BJ (cell line): ENCODE measurements at places on chromosomes 7 and 10.
A peak's percentile ranks its signal among the peaks of the same experiment; 100 is the strongest.

GRCh38 chr10:109922976-109923921, at the start of gene XPNPEP1:
TSS of gene XPNPEP1 (minus strand) at chr10:109923511. CDS start at chr10:109923433, 78 bp downstream.
- DNase-seq = no peak

DNA sequence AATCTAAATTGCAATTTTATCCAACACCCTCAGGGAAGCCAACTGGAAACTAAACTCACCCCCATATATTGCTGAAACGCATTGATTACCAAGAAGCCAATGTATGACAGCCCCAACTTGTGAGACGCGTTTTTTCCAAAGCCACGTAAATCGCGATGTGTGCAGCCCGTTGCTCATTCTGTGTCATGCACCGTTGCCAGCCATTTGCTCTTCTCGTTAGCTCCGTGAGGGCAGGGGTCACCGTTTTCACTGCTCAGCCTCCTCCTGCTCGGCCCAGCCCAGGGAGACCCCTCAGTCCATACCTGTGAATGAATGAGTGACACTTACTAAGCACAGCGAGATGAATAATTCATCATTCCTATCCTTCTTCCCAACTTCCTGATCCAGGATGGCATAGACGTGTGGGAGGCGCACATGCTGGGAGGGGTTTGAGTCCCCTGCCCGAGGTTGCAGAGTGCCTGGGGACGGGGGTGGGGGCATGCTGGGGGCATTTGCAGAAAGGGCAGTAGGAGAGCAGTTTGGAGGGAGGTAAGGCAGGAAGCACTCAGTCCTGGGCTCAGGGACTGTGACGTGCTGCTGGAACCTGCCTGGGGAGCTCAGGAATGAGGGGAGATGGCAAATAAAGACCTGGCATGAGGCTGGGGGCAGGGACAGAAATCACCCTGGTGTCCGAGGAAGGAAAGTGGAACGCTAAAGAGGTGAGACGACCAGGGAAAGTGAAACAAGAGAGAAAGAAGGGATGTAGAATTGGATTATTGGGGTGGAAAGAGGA, 104.2 kb upstream of the SDK1 start:
- DNase-seq = no peak

- DNase-seq = peak; percentile 46
Observed at GRCh38 chr10:44878706-44879530, 32.2 kb upstream of the TMEM72 start.

- no peak for DNase-seq
Observed at GRCh38 chr10:75722609-75723008, 291.2 kb downstream of the LRMDA start.

- no peak for DNase-seq
Observed at GRCh38 chr7:7108931-7109330, 73.4 kb upstream of the C1GALT1 start.

DNA sequence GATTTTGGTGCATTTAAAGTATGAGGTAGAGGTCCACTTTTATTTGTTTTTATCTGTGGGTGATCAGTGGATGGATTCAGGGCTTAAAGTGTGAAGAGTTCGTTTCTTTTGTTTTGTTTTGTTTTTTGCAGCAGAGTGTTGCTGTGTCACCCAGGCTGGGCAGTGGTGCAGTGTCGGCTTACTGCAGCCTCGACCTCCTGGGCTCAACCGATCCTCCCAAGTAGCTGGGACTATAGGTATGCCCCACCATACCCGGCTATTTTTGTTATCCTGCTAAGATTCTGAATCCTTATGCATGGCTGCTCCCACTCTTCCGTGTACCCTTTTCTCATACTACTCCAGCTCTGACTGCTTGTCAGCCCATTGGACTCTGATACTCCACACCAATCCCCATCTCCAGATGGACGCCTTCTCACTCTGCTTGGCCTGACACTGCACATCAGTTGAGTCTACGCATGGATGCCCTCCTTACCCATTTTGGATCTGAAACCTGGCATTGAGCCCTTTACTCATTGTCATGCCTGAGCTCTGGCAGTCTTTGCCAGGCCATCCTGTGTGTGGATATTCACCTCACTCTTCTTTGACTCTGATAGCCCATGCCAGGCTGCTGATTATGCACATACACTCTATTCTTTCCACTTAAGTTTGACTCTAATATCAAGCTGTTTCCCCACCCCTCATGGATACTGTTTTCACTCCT, 119.5 kb downstream of the CCSER2 start:
- no peak for DNase-seq
